ENCODE measurements at places on chromosomes 7 and 10.

- no peak for DNase-seq
- H3K27me3 ChIP-seq, result peaks cover 5% of the 10 kb centered on the region
- no peak overlapping the region for H3K27ac ChIP-seq
- no peak overlapping the region for H3K4me3 ChIP-seq
- peaks cover 7% of the 10 kb centered on the region for H3K4me1 ChIP-seq
Measured at GRCh38 chr7:17706275-17706674, 234.0 kb downstream of the SNX13 start.

DNA sequence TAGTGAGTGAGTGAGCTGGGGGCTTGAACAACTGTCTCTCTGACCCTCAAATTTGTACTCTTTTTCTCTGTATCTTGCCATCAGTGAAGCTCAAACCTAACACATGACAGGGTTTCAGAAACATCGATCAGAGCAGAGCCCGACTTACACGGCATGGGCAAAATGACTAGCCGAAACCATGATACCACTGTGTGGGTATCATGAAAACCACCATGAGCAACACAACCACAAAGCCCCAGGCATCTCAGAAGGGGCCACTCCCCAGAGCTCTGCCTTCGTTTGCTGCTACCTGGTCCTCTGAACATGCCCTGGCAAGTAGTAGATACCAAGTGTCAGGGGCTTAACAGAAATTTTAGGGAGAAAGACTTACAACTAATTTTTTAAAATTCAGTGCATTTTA, 308.5 kb downstream of the WDR11 start:
- DNase-seq, result no peak
- no peaks in the 10 kb centered on the region for H3K27me3 ChIP-seq
- no peaks in the 10 kb centered on the region for H3K4me1 ChIP-seq
- no peak overlapping the region for H3K4me3 ChIP-seq
- no peaks in the 10 kb centered on the region for H3K36me3 ChIP-seq

DNA sequence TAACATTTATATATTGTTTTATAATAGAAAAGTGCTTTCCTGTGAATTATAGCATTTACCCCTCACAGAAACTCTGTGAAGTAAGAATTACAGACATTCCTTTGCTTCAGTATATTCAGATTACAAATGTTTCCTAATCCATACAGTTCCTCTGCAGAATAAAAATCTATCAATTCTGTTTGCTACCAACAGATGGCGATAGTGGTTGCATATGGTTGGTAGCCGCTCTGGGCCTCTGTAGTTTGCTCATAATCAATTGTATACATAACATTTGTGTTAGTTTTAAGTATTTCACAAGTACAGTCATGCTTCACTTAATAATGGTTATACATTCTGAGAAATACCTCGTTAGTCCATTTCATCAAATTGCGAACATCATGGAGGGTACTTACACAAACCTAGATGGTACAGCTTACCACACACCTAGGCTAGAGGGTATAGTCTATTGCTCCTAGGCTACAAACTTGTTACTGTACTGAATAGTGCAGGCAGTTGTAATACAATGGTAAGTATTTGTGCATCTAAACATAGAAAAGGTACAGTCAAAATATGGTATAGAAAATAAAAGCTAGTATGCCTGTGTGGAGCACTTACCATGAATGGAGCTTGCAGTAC, 94.4 kb upstream of the STEAP4 start:
- no peak for DNase-seq
- peaks cover 4% of the 10 kb centered on the region for H3K36me3 ChIP-seq
- H3K27me3 ChIP-seq, result no peaks in the 10 kb centered on the region
- H3K4me1 ChIP-seq, result no peaks in the 10 kb centered on the region
- H3K4me3 ChIP-seq, result no peak overlapping the region

- DNase-seq, result no peak
- H3K4me3 ChIP-seq, result no peak overlapping the region
- no peak overlapping the region for H3K27ac ChIP-seq
- H3K4me1 ChIP-seq, result no peaks in the 10 kb centered on the region
- H3K36me3 ChIP-seq, result no peaks in the 10 kb centered on the region
Measured at GRCh38 chr7:69860486-69860885, 262.2 kb downstream of the AUTS2 start.

- H3K27me3 ChIP-seq, result peaks cover 50% of the 10 kb centered on the region
- H3K36me3 ChIP-seq, result peaks cover 4% of the 10 kb centered on the region
- no peak overlapping the region for H3K4me3 ChIP-seq
- DNase-seq, result no peak
Measured at GRCh38 chr7:329691-330281, 39.8 kb downstream of the FOXL3 start.

All from HFFc6 (cell line).